Left lung (tissue), 14 donors: ENCODE measurements at places on chromosomes 12 and 14. TPM values are rescaled to one million over a fixed set of nuclear protein-coding genes. Genes with fewer than 3 reads are reported as not detected.

The FAIM2 gene
- polyA plus RNA-seq: 0.27 TPM

The AQP2 gene
- 0.31 TPM for polyA plus RNA-seq

The FAM181A gene
- polyA plus RNA-seq: 0.19 TPM

The CCDC91 gene
- 27.8 TPM for polyA plus RNA-seq

The SYT1 gene
- polyA plus RNA-seq: 5.5 TPM

The CRIP1 gene
- 71.5 TPM for polyA plus RNA-seq

The RPGRIP1 gene
- 0.54 TPM for polyA plus RNA-seq

The ASCL1 gene
- 3.4 TPM for polyA plus RNA-seq

The KLHL28 gene
- 16.8 TPM for polyA plus RNA-seq

The SYNJ2BP gene
- polyA plus RNA-seq: 32.5 TPM
